ENCODE measurements at places on chromosomes 2 and 18.

DNA sequence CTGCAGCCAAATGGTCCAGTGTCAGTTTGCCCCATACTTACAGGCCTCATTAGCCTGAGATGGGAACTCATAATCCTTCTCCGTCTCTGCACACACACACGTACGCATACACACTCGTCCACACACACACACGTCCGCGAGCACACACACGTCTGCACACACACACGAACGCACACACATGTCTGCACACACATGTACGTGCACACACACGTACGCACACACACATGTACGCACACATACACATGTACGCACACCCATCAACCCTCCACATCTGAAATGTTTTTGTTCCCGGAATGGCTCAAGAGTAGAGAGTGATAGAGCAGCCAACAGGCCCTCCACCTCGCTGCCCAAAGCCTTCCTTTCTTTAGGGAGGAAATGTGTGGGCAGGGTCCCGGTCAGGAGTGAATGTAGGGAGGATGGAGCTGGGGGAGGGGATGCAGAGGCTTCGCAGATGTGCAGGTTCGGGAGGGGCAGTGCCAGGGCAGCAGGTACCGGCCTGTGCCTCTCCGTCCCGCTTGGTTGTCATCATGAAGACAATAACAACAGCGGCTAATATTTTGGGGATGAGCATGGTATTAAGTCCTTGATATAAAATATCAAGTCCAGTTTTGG, 52.7 kb downstream of the PTGR3 start:
- DNase-seq: no peak

- DNase-seq: no peak
Measured at GRCh38 chr2:240336820-240337427, 98.5 kb upstream of the GPC1 start.

GRCh38 chr2:212064318-212064717, 474.3 kb downstream of the ERBB4 start:
- no peak for DNase-seq

DNA sequence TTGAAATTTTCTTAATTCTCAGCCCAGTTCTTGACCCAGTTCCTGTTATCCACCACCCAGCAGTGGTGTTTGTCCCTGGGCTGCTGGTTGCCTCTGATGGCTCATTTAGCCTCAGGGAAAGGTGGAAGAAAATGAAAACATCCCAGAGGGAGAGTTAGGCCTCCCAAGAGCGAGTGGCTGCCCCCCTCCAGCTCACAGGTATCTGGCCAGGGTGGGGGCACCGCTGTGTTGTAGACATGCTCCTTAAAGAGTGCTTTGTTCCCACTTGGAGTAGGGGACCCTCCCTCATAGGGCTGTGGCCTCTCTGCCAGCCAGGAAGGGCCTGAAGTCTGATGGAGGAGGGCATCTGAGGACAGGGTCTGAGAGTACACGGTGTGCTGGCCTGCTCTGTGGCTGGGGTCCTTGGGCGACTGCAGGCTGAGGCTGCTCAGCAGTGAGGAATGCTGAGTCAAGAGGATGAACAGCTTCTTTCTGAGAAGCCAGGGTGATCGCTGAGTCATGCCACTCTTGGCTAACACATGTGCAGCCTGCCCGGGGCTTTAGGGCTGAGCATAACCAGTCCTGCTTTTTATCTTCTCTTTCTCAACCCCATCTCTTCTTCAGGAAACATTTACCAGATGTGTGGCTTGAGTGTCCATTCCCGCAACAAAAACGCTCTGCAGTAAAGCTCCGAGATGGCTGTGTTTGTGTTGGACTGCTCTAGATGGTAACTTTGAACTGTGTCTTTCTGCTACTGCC, 72.3 kb downstream of the IL1R2 start:
- no peak for DNase-seq
